ENCODE measurements at places on chromosomes 16 and 17. TPM values are rescaled to one million over a fixed set of nuclear protein-coding genes. Genes with fewer than 3 reads are reported as not detected.

DNA sequence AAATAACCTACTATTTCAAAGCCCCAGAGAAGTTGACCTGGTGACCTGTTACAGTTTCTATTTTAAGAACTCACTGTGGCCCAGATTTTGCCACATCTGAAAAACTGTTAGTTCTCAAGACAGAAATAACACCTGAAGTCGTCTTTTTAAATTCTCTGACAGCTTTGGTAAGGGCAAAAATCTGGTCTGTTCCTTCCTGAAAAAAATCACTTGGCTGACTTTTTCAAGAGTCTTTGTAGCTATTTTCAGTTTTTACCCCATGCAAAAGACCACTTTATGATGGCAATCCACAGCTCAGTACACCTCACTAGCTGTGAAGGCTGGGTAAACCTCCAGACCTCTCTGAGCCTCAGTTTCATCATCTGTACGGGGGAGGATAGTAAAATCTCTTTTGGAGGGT, 60.7 kb upstream of the SREBF1 start:
- no peak for DNase-seq

GRCh38 chr17:35923609-35924114, 6.9 kb downstream of the RDM1 start:
- no peak for DNase-seq

GRCh38 chr17:17315142-17315821, 12.1 kb downstream of the NT5M start:
- no peak for DNase-seq

DNA sequence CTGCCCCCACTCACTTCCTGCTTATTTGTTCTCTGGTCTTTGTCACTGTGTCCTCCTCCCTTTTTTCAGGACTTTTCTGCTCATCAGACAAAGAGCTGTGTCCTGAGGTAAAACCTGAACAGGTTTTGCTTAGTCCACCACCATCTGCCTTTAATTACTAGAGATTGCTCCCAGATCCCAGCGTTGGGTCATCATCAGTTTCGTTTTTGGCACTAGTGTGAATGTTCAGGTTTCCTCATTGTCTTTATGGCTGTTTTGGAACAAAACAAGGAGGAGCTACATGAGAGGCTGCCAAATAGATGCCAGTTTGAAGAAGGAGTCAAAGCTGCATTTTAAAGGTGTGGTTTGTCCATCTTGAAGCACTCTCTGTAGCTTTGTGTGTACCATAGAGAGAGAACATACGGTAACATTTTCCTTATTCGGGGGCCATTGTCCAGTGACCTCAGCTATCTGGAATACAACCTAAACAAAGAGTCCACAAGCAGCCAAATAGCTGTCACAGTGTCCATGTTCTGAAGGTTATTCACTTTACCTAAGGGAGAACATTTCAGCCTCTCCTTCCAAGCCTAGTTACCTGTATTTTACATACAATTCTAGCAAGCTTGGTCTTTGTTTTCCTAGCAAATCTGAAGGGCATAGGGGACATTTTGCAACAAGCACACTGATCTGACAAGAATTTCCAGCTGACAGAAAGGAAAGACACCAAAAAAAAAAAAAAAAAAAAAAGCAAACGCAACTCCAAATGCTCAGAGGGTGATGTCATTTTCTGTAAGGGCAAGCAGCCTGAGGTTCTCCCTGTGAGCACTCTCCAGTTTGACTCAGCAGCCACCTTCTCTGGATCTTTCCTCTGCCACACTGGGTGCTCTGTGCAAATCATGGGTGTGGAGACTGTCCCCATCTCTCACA, 196.1 kb downstream of the NTN1 start:
- DNase-seq: no peak

- DNase-seq: no peak
Measured at GRCh38 chr17:15457723-15458094, 9.7 kb downstream of the CDRT4 start.

DNA sequence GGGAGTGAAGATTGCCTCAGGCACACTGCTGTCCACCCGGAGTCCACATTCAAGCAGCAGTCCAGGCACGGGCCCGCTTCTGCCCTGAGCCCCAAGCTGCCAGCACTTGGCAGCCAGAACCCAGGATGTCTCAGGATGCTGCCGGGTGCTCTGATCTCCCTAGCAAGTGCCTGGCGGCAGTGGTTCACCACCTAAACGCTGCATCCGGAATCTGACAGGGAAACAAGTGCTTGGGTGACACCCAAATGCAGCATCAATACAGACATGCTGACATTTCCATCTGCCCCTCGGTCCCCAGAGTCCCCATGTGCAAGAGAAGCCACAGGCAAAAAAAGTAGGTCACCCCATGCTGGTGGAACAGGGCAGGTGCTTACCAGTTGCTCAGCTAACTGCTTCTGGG, 197.1 kb upstream of the RPL38 start:
- no peak for DNase-seq

GRCh38 chr16:89953671-89954406, 5.3 kb downstream of the DEF8 start:
- DNase-seq: no peak

DNA sequence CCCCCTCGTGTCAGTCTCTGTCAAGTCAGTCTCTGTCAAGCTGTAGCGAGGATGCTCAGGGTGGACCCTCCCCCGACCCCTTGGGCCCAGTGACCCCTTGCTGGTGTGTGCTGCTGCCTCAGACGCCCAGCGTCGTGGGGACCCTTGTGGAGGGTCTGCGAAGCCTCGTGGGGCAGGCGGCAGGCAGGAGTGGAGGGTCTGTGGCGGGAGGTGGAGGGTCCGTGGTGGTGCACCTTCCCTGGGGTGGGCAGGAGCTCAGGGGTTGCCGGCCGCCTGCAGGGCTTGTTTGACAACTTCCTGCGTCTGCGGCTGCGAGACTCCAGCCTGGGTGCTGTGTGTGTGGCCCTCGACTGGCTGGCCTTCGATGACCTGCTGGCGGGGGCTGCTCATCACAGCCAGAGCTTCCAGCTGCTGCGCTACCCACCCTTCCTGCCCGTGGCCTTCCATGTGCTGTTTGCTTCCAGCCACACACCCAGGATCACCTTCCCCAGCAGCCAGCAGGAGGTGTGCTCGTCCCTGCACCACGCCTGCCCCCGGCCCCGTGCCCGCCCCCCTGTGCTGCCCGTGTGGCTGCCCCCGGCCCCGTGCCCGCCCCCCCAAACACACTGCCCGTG, 5.6 kb downstream of the GNG13 start:
- no peak for DNase-seq

DNA sequence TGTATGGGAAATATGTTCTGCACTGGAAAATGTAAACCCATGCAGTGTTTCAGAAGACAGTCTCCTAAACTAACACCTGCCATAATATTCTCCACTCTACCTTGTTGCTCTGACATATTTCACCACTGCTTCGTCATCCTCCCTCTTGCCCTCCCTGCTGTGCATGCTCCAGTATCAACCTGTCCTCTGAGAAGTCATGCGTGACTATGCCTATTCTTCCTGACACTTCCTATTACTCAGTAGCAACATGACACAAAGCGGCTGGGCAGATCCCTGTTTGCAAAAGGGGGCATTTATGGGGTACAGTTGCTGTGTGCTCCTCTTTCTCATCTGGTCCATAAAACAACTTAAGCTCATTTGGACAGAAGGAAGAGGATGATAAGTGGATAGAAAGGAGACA, 805.6 kb upstream of the EEF2KMT start:
- no peak for DNase-seq

DNA sequence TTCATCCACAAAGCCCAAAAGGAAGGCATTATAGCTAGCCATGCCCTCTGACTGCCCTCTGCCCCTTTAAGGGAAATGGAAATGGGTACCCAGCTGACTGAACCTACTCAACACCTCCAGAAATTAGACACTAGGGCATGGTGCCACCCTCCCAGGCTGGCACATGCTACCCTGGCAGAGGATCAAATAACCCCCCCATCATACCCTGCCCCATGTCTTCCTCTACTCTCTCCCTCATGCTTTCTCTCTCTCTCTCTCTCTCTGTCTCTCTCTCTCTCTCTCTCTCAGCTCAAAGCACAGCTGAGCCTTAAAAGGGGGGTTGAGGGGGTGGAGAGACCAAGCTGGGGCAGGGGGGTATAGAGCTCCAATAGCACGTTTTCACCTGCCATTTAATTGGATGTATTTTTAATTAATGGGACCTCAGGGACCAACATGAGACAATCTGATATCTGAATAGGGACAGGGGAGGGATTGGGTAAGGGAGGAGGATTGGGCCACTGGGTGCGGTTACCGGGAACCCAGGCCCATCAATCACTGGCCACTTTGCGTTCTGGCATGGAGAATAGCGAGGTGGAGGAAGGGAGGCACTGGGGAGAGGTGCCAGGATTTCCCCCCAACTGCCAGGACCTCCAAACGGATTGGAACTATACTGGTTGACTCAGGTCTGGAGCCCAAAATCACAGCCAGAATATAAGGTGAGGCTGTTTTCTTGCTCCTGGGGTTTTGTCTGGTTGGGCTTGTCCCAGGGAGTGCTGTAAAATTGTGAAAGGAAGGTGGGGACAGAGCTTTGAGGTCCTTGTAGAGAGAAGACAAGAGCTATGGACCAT, 57.8 kb downstream of the NEUROD2 start:
- DNase-seq: no peak

DNA sequence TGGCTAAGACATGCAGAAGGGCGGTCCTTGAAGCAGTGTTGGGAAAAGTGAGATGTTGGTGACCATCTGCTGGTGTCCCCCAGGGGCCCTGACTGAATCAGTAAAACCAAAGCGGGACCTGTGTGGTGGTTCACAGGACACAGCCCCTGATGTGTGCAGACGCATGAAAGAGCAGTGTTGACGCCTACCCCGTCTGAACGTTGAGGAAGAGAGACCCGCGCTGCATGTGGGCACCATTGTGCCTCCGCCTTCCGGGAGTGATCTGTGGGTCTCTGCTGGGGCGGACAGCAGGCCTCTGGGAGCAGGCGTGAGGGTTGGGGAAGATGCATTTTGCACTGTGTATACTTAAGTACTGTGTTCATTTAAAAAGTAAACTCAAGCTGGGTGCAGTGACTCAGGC, 31.6 kb downstream of the MGRN1 start:
- DNase-seq: no peak

DNA sequence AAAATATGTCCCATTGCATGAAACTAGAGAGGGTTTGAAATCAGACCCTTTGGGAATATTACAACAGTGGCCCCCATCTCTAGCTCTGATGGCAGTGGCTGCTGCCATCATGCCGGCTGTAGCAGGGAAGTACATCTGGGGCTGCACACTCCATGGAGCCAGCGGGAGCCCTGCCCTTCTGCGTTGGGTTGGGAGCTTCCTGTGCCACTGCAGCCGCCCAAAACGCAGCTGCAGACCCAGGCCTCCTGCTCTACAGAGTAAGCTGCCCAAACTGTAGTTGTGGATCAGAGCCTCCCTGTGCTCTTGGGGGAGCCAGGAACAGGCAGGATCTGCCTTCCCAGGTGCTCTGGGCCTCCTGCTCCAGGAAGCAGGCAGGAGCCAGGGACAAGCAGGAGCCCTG, 450.0 kb downstream of the HS3ST3B1 start:
- DNase-seq: no peak

DNA sequence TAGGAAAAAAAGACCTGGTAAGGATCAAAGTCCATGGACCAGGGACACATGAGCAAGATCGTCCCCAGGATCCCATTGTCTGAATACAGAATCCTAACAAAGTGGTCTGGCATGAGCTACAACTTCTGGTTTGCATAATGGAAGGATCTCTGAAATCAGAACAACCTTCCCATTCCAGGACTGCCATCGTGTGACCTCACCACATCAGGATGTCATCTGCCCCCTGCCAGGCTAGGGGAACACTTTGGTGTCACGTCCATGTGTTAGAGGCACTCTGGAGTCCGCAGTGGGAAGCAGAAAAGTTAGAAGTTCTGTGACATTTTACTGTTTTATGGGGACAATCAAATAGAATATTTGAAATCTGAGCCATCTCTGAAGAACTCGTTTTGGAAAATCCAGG, 160.7 kb downstream of the RGS9 start:
- no peak for DNase-seq

DNA sequence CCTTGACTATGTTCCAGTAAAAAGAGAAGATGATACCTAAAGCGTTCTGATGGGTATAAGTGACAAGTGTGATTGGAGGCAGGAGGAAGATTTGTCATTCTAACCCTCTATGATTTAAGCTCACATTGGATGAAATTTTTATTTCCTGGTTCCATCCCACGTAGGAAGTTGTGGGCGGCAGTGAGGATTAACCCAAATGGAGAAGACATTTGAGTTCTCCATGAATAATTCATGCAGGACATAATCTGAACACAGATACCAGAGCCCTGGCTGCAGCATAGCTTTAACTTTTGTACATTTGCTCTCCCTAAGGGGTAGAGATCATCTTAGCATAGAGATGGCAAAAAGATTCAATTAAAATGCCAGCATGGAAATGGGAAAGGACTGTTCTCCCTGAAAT, 146.3 kb downstream of the SLC39A11 start:
- no peak for DNase-seq

DNA sequence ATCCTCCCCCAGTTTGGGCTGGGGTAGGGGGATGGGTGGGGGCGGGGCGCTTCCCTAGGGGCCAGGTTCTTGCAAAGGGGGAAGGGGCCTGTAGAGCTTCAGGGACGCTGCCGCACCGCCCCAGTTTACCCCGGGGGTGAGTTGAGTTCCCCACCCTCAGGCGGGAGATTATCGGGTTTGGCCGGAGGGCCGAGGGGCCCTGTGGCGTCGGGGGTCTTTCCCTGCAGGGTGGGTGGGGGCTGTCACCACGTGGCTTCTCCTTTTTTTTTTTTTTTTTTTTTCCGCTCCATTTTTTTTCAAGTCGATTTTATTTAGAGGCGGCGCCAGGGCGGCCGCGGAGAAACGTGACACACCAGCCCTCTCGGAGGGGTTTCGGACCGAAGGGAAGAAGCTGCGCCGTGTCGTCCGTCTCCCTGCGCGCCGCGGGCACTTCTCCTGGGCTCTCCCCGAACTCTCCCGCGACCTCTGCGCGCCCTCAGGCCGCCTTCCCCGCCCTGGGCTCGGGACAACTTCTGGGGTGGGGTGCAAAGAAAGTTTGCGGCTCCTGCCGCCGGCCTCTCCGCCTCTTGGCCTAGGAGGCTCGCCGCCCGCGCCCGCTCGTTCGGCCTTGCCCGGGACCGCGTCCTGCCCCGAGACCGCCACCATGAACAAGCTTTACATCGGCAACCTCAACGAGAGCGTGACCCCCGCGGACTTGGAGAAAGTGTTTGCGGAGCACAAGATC, at the start of gene IGF2BP1:
TSS of gene IGF2BP1 (plus strand) at position 283 of the 724 bp plus-strand sequence. CDS start at position 644, 361 bp downstream.
- peak; percentile 40 for DNase-seq

DNA sequence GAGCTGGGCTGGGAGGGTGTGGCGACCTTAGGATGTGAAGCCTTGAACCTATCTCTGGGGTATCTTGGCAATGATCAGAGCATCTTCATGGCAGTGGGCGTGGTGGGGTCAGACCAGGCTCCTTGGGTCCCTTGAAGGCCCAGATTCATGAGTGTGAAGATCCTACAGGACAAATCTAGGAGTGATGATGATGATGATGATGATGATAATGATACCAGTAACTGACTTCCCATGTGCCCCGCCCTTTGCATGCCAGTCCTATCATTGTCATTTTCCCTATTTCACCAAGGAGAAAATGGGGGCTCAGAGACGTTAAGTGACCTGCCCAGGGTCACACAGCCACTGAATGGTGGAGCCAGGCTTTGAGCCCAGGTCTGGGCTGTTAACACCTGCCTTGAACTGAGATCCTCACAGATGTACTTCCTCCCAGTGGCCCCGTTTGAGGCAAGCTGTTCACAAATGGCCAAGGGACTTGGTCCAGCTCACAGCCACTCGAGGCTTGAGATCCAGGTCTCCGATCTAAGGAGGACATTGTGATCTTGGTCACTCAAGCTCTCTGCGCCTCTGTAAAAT, 13.4 kb downstream of the SLC12A3 start:
- DNase-seq: no peak

STH gene
- total RNA-seq: not detected

VTN gene
- 0.11 TPM for total RNA-seq

CD300LD gene
- total RNA-seq: not detected

Data from activated CD8-positive, alpha-beta T cell treated with anti-CD3 and anti-CD28 coated beads for 36 hours (primary cell).